ENCODE measurements at places on chromosomes 2 and 18.

DNA sequence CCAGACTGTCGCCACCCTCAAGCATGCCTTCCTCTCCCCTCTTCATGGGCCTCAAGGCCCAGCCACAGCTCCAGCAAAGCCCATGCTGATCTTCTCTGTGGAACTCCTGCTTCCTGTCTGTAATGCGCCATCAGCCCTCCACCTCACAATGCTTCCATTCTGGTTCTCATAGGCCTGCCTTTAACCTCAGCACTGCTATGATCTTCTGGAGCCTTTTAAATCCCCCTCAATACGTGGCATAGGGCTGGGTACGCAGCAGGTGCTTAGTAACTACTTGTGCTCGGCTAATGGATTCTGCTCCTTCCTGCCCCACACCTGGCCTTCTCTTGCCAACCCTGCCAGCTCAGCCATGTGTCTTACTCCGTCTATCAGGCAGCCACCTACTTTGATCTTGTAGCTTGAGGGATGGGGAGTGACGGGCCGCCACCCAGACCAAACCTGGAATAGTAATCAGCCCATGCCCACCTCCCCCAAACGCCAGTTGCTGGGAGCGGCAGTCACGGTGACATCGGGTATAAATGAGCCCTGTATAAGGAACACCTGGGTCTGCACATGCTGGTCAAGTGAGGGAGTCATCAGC is 106.7 kb upstream of the MCFD2 start:
- no peak for DNase-seq

- DNase-seq: no peak
Observed at GRCh38 chr18:78777992-78778391, 201.6 kb upstream of the SALL3 start.

- DNase-seq: no peak
Observed at GRCh38 chr2:39437522-39438296, 624 bp upstream of the MAP4K3 start.

- DNase-seq: no peak
Observed at GRCh38 chr2:196318517-196319377, 147.4 kb upstream of the STK17B start.

DNA sequence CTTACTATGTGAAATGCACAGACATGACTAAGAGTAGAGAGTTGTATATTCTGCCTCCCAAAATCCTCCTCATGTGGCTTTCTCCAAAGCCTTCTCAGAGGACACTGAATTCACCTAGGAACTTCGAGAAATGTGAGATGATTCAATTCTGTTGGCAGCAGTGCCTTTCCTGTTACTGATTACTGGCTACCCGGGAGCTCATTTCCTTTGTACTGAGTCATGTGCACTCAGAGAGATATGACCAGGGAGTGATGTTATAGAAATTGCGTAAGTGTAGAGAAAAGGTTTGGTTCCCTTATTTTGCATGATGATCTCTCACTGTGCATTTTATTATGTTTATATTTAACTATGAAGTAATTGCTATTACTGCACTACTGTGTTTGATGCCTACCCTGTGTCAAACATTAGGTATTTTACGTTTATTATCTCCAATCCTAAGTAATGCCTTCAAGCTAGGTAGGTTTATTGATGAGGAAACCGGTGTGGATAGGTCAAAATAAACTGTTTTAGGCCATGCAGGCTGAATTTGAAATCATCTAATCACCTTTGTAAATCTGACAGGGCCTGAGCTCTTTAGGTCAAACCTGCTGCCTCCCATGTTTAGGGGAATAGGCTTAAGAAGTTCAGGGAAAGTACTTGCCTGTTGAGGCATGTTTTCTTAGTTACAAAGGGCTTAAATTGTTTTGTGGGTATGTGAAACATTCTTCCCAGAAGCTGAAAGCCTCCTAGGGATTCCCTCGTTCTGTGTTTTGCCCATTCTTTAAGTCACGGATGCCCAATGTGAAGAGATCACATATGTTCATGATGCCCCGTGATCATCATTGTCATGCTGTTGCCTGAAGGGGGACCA is 86.8 kb downstream of the FMNL2 start:
- DNase-seq: peak; percentile 36

DNA sequence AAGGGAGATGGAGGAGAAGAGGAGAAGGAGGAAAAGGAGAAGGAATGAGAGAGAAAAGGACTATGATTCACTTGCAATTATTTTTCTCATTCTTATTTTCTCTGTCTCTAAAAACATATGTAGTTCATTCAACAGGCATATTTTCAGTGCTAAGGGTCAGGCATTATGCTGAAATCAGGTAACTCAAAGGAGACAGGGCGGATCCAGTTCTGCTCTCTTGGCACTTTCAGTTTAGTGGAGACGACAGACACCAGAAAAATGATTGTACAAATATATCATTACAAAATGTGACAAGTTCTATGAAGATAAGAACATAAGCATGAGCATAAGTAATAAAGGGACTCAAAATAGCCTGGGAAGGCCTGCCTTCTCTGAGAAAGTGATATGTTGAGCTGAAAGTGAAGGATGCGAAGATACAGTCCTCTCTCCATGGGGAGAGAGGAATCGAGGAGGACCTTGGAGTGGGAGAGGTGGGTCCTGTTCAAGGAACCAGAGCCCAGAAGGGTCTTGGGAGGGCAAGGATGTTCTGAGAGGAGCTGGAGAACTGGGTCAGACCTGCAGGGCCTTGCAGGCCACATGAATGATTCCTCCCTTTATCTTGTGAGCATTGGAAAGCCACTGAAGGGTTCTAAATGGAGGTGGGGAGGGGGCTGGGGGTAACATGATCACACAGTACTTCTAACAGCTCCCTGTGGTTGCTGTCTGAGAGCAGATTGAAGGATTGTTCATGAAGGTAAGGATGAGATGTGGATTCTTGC is 58.6 kb upstream of the TMEM17 start:
- DNase-seq: no peak

- no peak for DNase-seq
Observed at GRCh38 chr2:85376291-85377065, 21.9 kb downstream of the ELMOD3 start.

DNA sequence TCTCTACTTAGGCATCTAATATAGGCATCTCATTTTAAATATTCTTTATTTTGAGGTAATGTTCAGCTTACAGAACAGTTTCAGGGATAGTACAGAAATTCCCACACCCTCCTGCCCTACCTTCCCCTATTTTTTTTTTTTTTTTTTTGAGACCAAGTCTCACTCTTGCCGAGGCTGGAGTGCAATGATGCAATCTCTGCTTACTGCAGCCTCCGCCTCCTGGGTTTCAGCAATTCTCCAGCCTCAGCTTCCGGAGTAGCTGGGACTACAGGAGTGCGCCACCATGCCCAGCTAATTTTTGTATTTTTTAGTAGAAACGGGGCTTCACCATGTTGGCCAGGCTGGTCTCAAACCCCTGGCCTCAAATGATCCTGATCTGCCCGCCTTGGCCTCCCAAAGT is 97.6 kb downstream of the EPB41L5 start:
- no peak for DNase-seq

DNA sequence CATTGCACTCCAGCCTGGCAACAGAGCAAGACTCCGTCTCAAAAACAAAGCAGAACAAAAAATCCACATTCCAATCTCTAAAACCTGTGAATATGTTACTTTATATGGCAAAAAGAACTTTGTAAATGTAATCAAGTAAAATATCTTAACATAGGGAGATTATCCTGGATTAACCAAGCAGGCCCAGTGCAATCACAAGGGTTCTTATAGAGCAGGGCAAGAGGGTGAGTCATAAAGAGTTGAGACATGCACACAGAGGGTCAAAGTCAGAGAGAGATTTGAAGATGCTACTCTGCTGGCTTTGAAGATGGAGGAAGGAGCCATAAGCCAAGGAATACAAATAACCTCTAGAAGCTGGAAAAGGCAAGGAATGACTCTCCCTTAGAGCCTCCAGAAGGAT is 60.9 kb upstream of the SLC9A2 start:
- DNase-seq: no peak

DNA sequence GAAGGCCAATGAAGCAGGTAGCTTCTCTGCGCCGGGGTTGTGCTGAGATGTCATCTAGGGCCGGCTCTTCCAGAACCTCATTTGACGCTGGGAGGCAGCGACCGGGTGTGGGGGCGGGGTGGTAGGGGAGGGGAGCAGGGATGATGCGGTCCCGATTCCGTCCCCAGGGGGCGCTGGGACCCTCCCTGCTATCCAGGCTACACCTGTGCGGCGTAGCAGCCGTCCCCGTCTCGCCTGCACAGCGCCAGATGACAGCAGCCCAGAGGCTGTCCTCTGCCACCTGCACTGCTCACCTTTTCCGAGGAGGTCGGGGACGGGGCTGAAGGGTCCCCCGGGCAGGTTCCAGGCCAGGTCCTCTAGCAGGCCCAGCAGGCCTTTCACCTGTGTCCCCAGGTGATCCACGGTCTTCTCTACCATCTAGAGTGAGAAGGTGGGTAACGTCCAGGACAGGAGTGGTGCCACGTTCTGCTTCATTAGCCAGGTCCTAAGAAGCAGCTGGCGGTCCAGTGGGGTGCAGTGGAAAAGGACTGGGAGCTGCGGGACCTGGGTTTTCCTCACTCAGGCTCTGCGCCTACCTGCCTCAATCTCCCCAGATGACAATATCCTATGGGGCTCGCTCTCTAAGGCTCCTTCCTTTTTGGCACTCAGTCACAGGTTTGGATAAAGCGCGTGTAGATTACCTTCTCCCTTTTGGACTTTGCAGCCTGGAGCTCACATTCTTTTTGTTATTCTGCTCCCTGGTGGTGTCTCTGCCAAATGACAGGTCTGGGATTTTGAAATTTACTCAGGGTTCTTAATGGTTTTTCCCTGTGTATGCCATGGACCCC is 56.0 kb upstream of the RAB6C start:
- no peak for DNase-seq

- DNase-seq: no peak
Observed at GRCh38 chr18:62609764-62610163, 86.9 kb downstream of the ZCCHC2 start.

DNA sequence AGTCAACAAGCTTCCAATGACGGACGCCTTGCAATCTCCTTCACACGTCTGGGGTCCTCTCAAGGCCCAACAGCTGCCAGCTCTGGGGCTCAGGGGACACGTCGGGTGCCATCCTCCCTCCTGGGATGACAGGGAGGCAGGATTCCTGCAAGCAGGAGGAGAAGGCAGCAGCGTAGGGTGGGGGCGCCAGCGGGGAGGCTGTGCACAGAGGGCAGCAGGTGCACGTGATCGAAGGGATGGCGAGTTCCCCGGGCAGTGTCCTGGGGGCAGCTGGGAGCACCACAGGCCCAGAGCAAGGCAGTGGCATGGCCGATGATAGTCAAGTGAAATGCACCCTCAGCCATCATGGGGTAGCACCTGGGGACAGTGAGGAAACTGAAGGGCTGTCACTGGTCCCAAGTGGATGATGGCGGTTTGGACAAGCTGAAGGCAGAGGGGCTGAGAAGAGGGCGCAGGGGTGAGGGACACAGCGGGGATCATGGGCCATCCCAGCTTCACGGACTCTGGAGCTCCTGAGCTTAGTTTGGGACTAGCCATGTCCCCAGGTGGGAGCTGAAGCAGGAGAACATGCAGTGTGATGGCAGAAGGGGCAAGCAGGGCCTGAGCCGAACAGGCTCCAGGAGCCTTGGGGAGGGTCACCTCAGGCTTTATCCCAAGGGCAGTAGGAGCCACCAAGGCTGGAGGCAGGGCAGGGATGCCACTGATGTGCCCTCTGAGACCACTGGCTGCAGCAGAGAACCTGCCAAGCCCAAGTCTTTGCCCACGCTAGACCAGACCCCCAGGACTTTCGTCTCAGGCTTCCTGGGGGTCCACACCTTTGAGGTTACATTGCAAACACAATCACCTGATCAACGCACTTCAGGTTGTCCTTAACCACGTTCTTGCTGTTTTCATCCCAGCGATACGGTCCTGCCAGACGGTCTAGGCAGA is 16.3 kb upstream of the SNED1 start:
- no peak for DNase-seq

GRCh38 chr2:76633276-76633921 is 888.8 kb downstream of the LRRTM4 start:
- no peak for DNase-seq

GRCh38 chr2:219521066-219521880 is 7.0 kb downstream of the ASIC4 start:
- DNase-seq: no peak

- DNase-seq: no peak
Observed at GRCh38 chr2:132977812-132978529, 308.0 kb upstream of the LYPD1 start.

Data from thoracic aorta (tissue), 2 donors.